Suppressor macrophage (primary cell): ENCODE measurements at places on chromosomes 13 and 19.

DNA sequence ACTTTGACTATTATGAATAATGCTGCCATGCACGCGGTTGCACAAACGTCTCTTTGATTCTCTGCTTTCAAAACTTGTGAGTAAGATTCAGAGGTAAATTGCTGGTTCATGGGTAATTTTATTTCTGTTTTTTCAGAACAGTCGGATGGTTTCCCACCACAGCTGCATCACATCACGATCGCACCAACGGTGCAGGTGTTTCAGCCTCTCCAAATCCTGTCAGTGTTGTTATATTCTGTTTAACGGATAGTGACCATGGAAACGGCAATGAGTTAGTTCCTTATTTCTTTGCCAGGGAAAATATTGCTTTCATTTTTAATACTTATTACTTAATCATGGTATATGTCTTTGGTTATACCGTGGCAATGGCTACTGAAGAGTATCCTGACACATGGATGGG lies 19.1 kb upstream of the ZNF835 start:
- DNase-seq = no peak

DNA sequence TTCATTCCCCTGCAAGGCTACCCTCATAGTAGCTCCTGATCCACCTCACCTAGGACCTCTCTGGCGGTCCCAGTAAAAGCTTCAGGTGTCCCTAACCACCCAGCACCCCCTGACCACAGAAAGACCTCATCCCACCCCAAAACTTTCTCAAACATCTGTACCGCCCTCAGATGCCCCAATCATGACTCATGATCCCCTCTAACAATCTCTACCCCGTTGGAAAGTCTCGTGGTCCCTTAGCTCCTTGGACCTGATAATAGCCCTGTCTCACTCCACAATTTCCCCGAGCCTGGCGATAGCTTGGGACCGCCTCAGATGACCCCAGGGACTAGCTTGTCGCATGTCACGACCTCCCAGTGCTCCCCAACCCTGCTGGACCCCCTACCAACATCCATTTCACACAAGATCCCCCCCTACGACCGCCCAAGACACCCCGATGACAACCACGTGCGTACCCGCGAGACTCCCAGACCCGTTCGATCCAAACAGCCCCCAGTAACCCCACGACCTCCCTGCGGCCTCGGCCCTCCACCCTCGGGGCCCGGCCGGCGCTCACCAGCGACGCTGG lies 450 bp downstream of the NDUFA11 start:
- DNase-seq = peak; percentile 36

DNA sequence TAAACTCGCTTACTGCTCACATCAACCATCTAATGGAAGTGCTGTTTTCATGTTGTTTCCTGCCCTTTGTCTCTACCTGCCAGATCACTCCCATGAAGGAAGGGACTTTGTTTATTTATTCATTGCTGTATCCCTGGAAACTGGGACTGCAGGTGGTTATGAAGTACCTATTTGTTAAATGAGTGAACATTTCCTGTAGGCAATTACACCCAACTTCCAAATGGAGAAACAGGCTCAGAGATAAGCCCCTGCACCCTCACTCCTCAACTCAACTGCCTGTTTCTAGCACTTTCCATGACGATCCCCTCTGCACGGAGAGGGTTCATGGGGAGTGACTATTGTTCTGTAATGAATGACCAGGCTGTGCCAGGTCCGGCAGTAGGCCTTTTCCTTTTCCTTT lies 1.9 kb upstream of the SELENOW start:
- DNase-seq = no peak

GRCh38 chr13:45670189-45670885 lies 31.8 kb upstream of the CBY2 start:
- no peak for DNase-seq

DNA sequence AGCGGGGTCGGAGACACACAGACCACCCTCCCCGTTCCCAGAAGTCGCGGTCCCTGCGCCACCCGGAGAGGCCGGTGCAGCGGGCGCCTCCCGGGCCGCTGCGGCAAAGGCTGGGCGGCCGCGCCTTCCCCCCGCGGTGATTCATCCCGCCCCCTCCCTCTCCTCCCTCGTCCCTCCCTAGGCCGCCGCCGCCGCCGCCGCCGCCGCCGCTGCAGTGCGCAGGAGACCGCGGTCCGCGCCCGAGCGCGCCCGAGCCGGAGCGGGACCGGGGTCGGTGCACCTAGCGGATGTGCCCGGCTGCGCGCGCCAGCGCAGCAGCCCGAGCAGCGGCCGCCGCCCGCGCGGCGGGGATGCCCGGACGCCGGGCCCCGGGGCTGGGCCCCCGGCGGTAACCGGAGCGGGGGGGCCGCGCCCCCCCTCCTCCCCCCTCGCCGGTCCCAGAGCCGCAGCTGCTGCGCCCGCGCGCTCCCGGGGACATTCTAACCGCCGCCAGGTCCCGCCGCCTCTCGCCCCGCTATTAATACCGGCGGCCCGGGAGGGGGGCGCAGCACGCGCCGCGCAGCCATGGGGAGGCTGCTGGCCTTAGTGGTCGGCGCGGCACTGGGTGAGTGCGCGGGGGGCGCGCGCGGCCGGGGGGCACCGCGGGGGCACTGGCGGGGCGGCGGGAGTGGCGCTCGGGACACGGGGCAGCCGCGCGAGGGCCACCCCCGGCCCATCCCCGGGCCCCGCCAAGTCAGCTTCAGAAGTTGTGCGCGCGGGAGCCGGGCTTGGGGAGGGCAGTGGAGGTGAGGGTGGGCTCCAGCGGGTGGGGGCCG lies at the start of gene SCN1B:
Gene SCN1B, plus strand, starts transcription at position 214 of the 815 bp plus-strand sequence. Its CDS starts 351 bp downstream, at position 565.
- DNase-seq = peak; percentile 72

DNA sequence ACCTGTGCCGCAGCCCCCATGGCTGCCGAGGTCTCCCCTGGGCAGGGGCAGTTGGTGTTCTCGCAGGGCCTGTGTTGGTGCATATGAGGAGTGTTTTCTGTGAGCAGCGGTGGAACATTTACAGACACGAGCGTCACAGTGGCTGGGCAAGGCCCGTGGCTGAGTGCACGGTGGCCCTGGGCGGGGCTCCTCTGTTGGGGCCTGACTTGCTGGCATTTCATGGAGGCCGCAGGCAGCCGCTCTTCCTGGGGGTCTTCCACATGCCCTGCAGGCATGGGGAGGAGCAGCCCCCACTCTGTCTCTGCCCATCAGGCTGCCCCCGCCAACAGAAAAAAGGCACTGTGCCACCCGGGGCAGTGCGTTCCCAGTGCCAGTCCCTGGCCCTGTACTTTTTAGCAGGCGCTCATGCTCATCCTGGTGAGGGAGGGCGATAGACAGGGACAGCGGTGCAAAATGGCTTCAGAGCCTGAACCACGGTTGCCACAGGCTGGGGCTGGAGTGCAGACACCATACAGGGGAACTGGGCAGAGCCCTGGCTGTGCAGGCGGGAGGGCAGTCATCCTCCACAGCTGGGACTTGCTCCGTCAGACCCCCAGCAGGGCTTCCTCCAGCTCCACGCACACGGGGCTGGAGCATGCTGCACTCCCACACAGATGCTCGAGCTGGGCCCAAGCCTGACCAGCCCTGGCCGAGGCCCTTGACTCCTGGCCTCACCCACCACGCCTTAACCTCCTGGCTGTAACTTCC lies 23.5 kb downstream of the TFDP1 start:
- DNase-seq = no peak

- peak; percentile 99 for DNase-seq
These were observed 2.1 kb upstream of the CCL25 start for GRCh38 chr19:8050274-8051096.

- DNase-seq = no peak
These were observed 48.1 kb downstream of the TNFRSF19 start for GRCh38 chr13:23618341-23618740.

DNA sequence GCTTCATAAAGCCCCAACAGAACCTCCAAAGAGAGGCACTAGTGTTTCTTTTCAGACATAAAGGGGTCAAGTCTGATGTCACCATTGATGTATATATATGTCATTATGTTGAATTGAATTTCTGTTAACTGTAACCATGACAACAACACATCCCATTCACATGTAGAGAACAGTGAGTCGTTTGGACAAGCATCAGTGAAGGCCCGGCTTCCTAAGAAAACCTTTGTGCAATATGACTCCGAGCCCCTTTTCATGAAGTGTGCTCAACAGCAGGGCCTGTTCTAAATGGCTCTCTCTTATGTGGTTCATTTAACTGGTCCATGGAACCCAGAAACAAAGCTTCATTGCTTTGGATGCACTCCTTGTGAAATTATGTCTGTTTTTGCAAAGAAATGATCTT lies 67.2 kb upstream of the UBL3 start:
- no peak for DNase-seq

GRCh38 chr13:92028695-92029094 lies 630.3 kb downstream of the GPC5 start:
- DNase-seq = no peak

DNA sequence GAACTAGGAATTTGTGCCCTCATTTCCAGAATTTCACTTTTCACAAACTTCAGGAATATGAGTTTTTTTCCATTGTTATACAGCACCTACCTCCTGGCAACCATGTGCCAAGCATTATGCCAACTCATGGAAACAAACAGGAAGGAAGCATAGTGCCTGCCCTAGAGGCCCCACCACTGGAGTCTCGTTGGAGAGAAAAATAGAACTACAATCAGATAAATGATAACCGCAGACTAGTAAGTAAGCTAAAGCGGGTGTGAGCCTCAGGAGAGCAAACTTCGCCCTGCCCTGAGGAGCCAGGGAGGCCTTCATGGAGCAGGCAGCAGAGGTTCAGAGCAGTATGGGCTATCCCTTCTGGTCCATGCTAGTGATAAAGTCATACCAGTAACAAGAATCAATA lies 75.9 kb downstream of the FRY start:
- peak; percentile 47 for DNase-seq

- no peak for DNase-seq
These were observed 1.8 kb downstream of the DLL3 start for GRCh38 chr19:39500543-39500942.

DNA sequence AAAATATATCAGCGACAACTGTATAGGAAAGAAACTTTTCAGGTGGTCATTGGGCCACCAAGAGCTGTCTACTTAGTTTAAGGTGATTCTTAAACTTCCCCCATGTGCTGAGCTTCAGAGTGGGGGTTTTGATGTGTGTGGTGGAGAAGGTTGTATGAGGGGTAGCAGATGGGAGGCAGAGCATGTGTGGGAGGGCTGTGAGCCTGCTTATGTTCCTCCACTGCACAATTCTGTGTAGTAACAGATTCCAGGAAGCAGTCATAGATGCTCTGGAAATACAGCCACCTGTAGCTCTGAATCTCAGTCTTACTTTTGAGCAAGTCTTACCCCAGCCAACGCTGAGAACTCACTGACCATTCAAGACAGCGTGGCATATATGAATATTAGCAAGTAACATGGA lies 95.3 kb upstream of the SPATA13 start:
- no peak for DNase-seq

- DNase-seq = no peak
These were observed 222.0 kb downstream of the ZNF536 start for GRCh38 chr19:30593975-30594745.

DNA sequence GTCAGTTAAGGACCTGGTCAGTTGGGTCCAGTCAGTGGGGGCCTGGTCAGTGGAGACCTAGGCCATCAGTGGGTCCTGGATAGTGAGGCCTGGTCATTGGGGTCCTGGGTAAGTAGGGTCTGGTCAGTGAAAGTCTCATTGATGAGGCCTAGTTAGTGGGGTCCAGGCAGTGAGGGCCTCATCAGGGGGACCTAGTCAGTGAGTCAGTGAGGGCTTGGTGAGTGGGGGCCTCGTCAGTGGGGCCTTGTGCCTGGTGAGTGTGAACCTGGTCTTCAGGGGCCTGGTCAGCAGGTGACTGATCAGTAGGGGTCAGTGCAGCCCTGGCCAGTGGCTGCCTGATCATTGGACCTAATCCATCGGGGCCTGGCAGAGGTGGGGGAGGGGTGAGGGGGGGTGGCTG lies 42.6 kb upstream of the TPM4 start:
- DNase-seq = no peak
